ENCODE measurements at places on chromosomes 11 and 22. TPM values are rescaled to one million over a fixed set of nuclear protein-coding genes. Genes with fewer than 3 reads are reported as not detected.

- no peak for DNase-seq
These were observed 238.8 kb downstream of the TBC1D22A start for GRCh38 chr22:47001288-47001687.

DNA sequence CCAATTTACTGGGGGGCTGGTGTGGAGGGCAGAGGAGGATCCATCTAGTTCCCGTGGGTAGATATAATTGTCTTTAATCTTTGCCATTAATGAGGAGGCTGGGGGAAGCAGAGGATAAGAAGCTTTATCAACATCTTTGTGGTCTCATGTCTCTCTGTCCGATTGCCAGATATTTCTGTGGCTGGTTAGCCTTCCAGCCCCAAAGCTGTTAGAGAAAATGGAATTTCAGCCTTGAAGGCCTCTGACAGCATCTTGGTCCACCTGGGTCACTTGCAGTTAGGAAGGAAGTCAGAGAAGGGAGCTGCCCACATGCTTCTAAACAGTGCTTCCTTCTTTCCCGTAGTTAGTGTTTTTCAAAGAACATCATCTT is 56.9 kb downstream of the ABTB2 start:
- no peak for DNase-seq

GRCh38 chr11:10418950-10419310 is 36.1 kb upstream of the AMPD3 start:
- DNase-seq, result no peak

DNA sequence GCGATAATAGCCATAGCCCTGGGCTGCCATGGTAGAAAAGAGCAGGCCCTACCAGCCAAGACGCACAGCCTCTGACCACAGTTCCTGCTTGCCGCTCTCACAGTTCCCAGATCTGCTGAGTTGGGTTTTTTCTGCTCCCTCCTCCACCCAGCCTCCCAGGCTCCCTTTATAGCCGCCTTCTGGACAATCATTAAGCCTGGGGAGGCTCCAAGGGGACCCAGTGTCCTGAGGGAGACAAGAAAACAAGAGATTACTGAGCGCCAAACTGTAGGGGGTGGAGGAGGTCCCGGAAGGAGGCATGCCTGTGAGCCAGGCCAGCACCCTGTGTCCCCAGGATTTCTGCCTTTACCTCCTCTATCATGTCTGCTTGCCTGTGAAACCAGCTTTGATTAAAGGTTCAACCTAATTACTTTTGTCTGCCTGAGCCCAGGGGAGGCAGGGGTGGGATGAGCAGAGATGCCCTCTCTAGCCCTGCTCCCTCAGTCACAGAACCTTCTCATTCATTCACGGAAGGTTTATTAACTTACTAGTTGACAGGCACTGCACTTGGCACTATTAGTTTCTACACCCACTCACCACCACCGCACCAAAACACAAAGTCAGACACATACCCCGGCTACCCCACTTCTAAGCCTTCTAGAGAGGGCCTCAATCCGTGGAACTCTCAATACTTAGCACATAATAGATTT is 1.2 kb downstream of the SLC37A4 start:
- DNase-seq, result no peak

Gene OR8H1
- total RNA-seq, result not detected

Measured in urinary bladder (tissue), 4 donors.